ENCODE measurements at places on chromosomes 3 and 15.
A peak's percentile ranks its signal among the peaks of the same experiment; 100 is the strongest.

DNA sequence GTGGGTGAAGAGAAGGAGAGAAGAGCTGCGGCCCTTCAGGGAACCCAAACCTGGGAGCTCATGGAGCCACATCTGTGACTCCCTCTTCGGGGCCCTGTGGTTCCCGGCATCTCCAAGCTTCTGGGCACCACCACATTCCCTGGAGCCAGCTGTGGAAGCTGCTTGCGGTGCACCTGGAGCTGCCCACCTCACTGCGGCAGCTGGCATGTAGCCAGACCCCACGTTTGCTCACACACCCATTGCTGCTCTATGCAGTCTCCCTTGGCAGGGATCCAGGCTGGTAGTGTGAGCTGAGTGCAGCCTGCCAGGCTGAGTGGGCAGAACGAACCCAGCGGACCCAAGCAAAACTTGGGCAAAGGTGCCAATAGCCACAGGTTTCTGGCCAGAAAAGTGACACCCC lies 16.8 kb upstream of the PLA2G4E start:
- DNase-seq = peak; percentile 20

DNA sequence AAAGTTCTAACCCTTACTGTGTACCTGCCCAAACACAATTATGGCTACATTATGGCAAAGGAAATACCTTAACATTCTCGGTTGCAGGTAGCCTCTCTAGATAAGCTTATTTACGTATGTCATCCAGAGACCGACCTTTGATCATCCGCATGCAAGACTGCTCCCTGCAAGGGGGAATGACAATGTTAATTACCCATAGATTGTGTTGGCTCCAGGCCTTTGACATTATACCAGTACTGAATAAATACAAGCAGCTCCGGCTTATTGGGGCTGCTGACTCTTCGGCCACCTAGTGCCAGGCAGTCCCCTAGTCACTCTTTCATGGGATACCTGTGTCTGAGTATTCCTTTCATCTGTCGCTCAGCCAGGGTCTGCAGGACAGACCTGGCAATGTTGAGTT lies 223.5 kb downstream of the DTWD1 start:
- no peak for DNase-seq

GRCh38 chr3:46994801-46995731 lies 15.6 kb downstream of the NBEAL2 start:
- no peak for DNase-seq

DNA sequence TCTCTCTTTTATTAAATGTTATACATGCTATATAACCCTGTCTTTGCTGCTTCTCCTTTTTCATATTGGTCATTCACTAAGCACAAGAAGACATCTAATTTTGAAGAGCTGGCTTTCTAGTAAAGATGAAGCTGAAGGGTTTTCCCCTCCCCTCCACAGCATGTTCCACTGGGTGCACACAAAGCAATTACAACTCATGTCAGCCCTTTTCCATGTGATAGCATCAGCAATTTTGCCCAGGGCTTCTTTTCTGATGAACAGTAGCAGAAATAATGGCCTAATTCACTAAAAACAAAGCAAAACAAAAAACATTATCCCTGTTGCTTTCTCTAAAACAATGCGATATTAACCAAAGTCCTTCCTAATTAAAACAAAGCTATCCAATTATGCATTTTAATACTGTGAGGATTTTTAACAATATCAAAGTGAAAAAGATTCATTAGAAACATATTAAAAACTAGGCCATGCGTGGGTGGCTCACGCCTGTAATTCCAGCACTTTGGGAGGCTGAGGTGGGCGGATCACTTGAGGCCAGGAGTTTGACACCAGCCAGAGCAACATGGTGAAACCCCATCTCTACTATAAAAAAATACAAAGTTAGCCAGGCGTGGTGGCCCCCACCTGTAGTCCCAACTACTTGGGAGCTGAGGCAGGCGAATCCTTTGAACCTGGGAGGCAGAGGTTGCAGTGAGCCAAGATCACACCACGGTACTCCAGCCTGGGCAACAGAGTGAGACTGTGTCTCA lies 12.2 kb upstream of the PIK3R4 start:
- DNase-seq = no peak

GRCh38 chr3:17901893-17902292 lies 159.5 kb upstream of the TBC1D5 start:
- no peak for DNase-seq

GRCh38 chr15:97993310-97993738 lies 32.8 kb downstream of the ARRDC4 start:
- no peak for DNase-seq

DNA sequence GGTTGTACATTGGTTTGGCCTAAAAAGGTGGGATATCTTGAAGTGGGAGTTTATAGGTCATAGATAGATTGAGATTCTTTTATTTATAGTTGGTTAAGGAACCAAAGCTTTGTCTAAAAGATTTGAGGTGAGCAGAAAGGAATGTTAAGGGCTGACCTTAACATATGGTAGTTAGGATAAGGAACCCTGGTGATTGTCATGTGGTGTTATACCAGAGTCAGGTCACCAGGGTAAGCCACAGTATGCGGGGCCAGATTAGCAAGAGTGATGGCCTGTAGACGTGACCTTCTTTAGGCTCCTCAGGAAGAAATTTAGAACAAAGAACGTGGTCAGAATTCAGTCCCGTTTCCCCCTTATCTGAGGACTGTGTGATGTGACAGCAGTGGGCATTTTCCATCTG lies 249.2 kb downstream of the GABRG3 start:
- no peak for DNase-seq

DNA sequence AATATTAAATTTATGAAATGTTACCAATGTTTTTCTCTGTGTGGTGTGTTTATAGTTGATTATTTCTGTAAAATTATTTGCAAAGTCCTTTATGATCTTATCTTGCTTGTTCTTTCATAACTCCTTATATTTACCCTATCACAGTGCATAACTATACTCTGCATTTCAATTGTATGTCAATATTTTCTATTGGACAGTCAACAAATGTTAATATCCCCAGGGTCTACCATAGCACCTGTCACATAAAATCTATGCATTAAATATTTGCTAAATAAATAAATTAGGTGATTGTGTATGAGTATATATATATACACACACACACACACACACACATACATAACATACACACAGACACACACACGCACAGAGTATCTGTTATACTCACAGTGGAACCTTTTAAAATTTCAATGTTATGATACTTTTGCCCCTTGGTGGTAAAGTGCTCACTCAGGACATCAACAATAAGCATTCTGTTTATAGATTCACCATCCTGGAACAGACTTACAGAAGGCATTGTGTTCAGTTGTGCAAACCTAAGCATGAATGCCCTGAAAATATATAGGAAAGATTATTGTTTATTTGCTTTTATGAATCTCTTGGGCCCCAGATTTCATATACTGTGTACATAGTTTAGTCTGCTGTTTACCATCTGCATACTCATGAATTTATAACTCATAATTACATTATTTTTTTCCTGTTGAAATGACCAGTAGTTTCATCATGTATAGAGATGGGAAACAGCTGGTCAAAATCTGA lies 443.7 kb downstream of the EPHA6 start:
- DNase-seq = peak; percentile 31

DNA sequence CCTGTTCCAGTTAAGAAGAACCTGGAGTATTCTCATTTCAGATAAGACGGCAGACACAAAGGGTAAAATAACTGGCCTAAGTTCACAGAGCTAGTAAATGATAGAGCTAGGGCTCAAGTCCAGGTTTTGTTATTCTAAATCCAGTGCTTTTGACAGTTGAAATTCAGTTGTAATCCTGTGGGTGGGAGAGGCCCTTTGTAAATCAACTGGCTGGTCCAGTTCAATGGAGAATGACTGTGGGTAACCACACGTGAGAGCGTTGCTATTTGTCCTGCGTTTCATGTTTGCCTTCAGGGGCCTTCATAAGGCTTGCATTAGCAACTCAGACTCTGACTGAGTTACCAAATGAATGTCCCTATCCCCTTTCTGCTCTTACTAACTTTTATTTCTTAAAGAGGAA lies 24.2 kb upstream of the CD96 start:
- peak; percentile 14 for DNase-seq

GRCh38 chr3:120039642-120040610 lies 54.3 kb downstream of the GSK3B start:
- no peak for DNase-seq

DNA sequence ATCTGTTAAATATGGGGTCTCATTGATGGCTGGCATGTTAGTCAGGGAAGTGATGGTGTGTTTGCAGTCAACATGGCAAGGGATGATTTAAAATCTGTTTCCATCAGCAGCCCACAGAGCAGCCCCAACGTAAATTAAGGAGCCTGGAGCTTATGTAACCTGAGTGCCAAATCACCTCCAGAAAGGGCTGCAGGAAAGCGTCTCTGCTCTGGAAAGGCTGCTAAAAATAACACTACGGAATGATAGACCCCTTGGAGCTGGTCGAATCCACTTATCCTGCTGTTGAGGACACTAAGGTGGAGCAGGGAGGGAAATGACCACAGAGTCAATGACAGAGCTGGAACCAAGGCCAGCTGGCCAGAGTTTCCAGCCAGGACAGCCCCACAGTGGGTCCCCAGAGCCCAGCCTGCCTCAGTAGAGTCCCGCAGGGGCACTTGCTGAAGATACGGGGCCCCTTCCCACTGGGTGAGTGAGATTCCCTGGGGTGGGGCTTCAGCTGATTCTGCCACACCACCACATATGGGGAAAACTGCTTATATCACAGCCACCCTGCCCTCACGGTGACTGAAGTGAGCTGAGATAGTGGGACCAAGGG lies 63.5 kb downstream of the EPHB1 start:
- no peak for DNase-seq

DNA sequence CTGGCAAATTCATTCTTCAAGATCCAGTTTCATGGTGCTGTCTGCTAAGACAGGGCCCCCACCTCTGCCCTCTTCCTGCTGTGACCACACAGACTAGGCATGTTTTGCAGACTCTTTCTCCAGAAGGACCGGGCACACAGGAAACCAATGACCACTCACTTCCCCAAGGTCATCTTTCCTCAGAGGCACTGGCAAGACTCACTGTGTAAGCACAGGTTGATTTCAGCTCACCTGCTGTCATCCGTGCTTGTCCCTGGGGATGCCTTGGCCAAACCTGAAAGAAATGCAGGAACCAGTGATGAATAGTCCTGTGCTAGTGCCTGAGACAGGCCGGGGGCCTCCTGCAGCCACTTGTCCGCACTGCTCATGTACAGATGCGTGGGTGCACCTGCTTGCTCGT lies 33.5 kb downstream of the ALS2CL start:
- DNase-seq = no peak

DNA sequence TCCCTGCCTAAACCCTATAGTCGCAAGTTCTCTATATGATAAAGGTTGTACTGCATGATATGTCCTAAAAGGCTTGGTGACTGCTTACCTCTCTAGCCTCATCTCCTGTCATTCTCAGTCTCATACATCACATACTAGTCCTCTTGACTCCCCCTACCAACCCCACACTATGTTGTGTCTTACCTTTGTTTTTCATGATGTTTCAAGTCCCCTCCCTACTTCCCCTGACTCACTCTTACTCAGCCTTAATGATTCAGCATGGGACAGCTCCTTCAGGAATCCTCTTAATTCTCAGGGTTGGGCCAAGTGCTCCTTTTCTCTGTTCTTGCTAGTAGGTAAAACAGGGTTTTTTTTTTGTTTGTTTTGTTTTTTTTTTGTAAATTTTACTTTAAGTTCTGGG lies 49.6 kb downstream of the SLMAP start:
- DNase-seq = no peak

GRCh38 chr3:117052395-117052794 lies 342.8 kb downstream of the TUSC7 start:
- DNase-seq = no peak

DNA sequence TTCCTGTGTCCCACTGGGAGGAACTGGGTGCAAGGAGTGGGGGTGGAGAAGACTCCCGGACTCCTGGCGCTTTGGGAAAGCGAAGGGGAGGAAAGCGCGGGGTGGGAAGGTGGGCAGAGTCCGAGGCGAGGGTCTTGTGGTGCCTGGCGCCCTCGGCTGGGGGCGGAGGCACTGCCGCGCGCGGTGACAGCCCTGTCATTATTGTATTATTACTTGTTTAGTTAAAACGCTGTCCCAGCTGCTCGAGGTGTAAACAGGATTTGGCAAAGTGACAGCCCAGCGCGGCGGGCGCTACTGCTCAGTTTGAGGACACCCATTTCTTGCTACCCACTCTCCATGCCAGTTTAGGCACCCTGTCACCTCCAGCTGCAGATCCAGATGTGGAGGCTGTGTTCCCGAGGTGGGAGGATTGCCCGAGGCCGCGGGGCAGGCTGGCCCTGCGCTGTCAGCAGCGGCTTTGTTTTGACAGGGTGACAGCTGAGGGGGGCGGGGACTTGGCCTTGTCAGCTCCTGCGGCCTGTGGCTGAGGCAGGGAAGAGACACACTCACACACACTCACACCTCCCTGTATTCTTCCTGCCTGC lies 1.0 kb downstream of the KAT2B start:
- peak; percentile 92 for DNase-seq

DNA sequence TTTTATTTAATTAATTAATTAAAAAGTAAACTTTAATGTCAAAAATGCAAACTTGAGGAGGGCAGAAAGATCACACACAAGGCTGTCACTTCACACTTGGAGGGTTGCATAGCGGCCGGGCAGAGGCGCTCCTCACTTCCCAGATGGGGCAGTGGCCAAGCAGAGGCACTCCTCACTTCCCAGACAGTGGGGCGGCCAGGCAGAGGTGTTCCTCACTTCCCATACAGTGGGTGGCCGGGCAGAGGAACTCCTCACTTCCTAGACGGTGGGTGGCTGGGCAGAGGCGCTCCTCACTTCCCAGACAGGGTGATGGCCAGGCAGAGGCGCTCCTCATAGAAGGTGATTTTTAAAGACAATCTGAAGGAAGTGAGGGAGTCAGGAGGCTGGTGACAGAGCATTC lies 277.5 kb downstream of the PDCD6IP start:
- no peak for DNase-seq

GRCh38 chr3:121696186-121696585 lies 35.5 kb upstream of the HCLS1 start:
- DNase-seq = no peak

GRCh38 chr3:63207066-63207590 lies 71.0 kb upstream of the SYNPR start:
- no peak for DNase-seq

DNA sequence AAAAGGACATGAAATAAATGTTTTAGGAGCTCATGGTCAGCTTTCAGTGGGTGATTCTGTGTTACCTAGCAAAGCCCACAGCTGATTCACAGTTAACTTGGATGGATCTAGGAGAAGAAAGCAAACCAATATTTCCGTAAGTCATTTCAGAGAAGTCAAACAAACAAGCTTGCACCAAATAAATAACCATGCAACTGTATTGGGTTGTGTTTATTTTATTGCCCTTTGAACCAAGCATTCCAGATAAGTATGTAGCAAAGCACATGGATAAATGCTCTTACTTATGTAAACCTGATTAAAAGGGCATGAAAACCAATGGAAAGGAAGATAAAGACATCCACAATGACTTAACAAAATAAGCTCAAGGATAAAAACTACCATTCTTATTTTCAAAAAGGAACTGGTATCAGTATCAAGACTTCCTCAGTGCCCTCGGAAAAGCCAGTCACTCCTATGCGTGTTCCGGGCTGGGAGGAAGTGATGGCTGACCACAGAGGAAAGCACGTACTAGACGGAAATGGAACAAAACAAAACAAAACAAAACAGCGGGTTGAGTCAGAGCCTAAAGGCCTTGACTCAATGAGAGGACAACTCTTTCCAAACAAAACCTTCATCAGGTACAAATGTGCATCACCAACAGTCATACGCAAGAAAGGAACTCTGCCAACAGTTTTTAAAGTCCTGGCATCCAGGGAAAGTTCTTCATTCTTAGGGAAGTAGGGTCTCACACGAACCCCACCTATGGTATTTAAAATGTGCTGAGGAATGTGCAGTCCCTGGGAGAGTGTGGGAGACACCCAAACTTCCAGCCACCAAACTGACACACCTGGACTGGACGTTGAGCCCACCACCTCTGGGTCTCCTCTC lies 103.3 kb downstream of the SNRK start:
- DNase-seq = peak; percentile 42
